ENCODE measurements at places on chromosomes 3 and 15. TPM values are rescaled to one million over a fixed set of nuclear protein-coding genes. Genes with fewer than 3 reads are reported as not detected.

DNA sequence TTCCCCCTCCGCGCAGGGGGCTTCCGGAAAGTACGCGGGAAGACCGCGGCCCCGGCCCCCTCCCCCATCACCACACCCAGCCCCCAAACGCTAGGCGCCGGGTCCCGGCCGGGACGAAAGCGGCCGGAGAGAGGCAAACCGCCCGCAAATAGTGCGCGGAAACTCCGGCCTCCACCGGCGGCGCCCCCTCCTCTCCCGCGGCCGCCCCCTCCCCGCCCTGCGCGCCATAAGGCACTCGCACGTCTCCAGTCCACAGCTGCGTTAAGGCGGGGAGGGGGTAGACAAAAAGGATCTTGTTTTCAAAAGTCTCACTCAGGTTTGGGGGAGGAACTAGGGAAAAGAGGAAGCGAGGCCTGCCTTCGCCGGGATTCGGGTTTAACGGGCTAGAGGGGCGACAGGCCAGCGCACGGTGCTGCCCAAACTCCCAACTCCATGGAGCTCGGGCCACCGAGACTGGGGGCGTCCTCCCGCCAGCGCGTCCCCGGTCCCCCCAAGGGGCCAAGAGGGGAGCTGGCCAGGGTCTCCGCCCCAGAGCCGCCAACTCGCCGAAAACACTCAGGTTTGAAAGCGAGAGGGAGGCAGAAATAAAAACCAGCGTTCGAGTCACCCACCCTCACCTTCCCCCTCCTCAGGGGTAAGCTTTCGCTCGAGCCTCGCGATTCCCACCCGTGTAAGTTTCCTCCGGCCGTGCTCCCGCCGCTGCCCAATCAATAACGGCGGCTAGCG, 1.8 kb downstream of the ANP32A start:
- no peak for DNase-seq

DNA sequence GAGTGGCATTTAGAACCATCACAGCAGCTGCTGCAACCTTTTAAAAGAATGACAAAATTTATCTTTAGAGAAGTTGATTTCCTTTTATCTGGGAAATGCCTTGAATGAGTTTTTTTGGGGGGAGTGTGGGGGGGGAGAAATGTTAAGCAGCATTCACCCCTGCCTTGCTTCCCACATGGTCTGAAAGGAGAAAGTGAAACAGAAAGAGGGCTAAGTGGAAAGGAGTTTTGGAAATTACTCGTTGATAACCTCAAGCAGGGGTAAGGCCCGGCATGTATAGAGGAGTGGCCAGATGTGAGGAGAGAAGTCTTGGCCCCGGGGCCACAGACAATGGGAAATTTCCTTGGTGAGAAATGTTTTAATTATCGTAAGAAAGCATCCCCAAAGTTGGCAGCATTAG, 23.5 kb downstream of the B3GALNT1 start:
- no peak for DNase-seq

The GPR27 gene
- not detected for total RNA-seq

DNA sequence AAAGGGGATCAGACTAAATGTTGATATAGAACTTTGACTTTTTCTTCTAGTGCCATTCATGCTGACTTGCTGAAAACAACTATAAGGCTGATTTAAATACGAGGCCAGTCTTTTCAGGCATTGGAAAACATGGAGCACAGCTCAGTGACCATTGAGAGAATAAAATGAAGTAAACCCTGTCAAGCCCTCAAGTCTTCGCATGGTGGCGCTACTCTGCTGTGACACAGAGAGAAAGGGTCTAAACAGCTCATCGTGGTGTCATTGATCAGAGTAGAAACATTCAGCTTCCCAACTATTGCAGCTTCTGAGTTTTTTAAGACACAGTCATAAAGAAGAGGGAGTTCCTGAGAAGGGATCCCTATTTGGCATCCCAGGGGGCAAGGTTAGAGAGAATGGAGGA, 716.2 kb downstream of the DIPK2A start:
- DNase-seq, result no peak

DNA sequence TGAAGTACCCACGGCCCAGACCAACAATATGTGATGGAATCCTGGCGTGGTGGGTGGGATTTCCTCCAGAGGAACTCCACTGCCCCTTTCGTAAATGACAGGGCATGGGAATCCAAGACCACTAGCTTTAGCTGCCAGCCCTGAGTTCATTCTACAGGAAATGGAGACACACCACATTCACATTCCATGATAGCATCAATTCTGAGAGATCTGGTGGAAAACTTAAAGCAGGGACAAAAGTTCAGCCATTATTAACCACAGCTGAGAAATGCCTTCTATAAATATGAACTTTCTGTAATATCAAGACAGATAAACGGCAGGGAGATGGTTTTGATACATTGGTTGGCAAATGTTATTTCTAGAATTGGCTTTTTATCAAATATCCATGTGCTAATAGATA, 98.2 kb downstream of the FBN1 start:
- no peak for DNase-seq
